ENCODE measurements at places on chromosomes 11 and 22.
A peak's percentile ranks its signal among the peaks of the same experiment; 100 is the strongest.

- no peak for DNase-seq
Measured at GRCh38 chr11:79971255-79971654, 530.4 kb upstream of the TENM4 start.

DNA sequence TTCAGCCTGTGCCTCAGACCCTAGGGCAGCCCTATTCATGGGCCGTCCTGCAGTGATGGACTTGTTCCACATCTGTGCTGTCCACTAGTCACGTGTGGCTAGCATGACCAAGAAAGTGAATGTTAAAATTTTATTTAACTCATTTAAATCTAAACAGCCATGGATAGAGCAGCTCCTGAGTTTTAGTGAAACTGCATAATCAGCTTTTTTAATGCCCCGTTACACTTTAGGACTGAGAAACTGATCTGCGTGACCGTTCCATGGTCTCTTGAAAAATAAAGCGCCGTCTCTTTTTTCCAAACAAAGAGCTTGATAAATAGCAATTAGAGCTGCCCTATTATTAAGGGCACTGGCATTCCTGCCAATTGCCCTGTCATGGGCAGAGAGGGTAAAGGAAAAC is 76.5 kb upstream of the SNX19 start:
- DNase-seq: no peak

GRCh38 chr11:134759855-134760254 is 347.8 kb upstream of the B3GAT1 start:
- DNase-seq: no peak

DNA sequence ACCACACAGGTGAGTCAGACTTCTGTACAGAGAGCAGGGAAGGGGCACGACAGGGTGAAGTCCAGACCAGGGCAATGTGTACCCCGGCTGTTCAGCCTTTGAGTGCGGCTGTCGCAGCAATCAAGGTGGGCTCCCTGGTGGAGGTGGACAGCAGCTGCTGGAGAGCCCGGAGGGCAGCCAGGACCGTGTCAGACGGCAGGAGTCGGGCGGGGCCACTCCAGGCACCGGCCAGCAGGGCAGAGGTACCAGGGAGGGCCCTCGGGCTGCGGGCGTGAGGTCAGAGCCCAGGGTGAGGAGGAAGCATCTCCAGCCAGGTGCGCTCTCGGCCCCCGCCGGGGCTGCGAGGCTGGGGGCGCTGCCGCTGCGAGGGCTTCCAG is 802 bp upstream of the PIM3 start:
- peak; percentile 53 for DNase-seq

GRCh38 chr11:73957654-73958361 is 7.0 kb downstream of the DNAJB13 start:
- DNase-seq: no peak

- DNase-seq: no peak
Measured at GRCh38 chr11:128658502-128658901, 35.4 kb upstream of the FLI1 start.

DNA sequence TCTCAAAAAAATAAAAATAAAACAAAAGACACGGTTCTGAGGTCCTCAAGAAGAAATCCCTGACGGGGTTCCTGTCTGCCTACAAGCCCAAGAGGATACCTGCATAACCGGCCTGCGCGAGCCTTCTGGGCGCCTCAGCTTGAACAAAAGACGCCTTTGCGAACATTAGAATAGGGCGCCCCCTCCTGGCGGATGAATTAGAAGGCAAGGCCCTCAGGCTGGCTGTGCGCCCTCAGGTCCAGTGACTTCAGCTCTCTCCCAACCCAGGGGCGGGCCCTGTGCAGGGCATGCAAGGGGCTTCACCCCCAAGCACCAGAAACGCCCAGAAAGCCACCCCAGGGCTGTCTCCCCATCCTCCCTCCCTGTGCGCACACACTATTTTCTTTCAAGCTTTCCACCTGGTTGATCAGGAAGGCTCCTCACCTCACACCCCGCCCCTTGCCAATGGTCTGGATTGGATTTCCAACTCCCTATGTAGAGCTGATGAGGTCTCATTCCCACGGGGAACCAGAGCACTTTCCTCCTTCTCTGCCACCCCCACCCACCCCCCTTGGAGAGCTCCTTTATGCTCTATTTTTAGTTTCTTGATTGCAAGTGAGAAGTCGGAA is 273.3 kb downstream of the BUD13 start:
- DNase-seq: peak; percentile 57
